AG04450 (cell line): ENCODE measurements at places on chromosomes 11 and 22.

- DNase-seq = no peak
These were observed 62.5 kb upstream of the SUSD2 start for GRCh38 chr22:24118689-24119384.

DNA sequence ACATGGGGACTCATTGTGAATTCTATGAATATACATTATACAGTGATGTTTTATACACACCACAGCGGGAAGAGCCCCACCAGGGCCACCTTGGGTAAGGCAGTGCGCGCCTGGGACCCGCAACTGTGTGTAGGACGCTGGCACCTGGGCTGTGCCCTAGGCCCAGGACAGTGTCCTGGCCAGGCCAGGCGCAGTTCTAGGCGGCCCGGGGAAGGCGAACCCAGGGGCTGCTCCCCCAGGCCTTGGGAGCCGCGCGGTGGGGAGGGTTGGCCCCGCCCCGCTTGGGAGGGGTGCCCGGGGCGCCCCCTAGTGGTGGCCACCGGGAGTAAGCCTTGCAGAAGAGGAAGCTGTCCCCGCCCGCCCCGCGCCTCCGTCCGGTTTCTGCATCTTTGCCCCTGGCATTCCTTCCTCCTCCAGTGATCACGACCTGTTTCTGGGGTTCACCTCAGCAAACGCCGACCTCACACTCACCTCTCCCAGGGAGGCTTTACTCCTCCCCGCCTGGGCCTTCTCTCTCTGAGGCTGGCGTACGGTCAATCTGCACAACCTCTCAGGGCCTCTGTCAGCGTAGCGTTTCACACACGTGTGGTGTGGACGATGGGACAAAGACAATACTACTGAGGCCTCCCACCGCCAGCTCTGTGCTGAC, 9.5 kb upstream of the EHD1 start:
- DNase-seq = no peak

DNA sequence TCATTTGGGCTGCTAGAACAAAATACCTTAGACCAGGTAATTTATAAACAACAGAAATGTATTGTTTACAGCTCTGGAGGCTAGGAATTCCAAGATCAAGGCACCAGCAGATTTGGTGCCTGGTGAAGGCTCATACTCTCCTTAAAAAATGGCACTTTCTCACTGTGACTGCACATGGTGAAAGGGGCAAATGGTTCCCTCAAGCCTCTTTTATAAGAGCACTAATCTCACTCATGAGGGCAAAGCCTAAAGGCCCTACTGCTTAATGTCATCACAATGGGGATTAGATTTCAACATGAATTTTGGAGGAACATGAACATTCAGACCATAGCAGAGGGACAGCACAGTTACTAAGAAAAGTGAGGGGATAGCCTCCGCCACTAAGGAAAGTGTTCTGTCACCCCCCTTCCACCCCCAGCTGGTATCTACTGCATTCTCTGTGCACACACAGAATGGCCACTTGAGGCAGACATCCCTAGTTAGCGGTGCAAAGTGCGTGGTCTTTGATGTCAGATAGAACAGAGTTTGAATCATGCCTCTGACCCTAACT, 47.2 kb upstream of the CEP295 start:
- DNase-seq = no peak

DNA sequence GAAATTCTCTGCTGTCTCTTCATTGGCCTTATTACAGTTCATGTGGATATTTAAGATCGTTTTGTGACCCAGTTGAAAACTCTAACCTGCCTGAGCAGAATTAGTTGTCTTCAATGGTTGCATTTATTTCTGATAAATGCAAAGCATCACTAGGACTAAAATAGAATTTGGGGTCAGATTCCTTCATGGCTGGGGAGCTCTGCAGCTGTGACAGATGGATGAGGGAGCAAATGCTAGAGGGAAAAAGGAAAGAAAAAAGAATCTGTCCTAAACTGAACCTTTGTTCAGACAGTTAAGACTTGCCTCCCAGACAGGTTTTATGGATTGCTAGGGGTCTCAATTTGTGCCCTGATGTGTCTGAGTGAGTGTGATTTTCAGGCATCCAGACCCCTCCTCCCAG, 113.0 kb downstream of the SYT9 start:
- DNase-seq = no peak

DNA sequence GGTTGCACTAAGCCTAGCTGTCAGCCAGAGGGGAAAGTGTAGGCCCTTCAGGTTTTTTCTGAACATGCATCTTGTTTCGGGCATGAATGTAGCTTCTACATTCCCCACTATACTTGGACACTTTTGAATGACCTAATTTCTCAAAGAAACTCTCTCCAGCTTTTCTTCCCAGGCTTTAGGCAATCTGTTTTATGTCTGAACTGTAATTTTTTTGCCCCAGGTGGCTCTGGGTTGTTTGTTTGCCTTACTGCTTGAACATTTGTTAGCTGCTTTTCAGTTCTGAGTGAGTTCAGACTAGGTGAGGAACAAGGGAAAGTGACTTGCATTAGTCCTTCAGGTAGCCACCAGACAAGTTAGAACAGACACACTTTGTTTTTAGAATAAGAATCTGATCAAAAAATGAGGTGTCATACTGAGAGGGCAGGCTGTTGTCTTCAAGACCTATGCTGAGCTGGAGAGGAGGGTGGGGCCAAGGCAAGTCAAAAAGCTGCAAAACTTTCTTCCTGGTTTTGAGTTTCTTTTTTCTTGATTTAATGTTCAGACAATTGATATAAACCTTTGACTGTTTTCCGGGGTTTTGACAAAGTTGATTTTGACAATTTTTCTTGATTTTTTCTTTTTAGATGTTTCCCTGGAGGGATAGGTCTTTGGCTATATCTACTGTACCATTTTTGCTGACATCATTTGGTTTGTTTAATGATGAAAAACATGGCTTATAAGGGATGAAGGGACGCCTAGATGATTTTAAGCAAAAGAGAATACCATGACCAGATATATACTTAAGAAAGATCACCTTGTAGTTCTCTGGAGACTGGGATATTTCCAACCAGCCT, 182.8 kb downstream of the WNT11 start:
- no peak for DNase-seq

- DNase-seq = no peak
These were observed at the start of gene SLC15A3 for GRCh38 chr11:60951904-60952741. Gene SLC15A3 (minus strand): TSS chr11:60952176. CDS start chr11:60951551, 625 bp downstream.

GRCh38 chr11:44747316-44747715, 20.6 kb downstream of the TSPAN18 start:
- DNase-seq = no peak

DNA sequence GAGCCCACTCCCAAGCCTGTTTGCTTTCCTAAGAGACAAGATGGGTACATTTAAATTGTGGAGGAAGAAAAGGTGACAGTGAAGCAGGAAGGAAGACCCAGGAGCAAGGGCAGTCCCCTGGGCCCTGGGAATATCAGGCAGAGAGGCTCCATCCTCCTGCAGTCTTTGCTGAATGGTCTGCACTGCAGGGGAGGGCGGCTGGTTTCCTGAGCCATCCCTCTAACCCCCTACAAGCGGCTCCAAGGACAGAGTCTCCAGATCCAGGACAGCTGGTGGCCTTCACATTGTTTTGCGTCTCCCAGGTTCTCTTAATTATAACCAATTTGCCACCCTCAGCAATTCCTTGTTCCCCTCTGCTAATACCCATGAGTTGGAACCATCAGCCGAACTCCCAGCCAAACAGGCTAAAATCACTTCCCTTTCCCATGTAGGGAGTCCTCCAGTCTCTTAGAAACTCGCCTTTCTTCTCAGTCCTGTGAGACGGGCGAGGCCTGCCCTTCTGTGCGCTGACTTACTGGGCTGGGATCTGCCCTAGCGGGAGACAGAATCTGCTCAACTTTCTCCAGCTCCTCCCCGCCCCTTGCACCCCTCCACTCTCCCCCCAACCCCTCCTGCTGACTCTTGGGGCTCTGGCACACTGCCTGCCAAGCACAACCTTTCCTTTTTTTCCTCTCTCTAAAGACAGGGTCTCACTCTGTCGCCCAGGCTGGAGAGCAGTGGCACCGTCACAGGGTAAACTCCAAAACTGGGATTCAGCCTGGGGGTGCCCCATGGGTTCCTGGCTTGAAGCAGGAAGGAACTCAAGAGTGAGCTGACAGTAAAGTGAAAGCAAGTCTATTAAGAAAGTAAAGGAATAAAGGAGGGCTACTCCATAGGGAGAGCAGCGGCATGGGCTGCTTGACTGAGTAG, 53.4 kb upstream of the EMID1 start:
- DNase-seq = no peak

DNA sequence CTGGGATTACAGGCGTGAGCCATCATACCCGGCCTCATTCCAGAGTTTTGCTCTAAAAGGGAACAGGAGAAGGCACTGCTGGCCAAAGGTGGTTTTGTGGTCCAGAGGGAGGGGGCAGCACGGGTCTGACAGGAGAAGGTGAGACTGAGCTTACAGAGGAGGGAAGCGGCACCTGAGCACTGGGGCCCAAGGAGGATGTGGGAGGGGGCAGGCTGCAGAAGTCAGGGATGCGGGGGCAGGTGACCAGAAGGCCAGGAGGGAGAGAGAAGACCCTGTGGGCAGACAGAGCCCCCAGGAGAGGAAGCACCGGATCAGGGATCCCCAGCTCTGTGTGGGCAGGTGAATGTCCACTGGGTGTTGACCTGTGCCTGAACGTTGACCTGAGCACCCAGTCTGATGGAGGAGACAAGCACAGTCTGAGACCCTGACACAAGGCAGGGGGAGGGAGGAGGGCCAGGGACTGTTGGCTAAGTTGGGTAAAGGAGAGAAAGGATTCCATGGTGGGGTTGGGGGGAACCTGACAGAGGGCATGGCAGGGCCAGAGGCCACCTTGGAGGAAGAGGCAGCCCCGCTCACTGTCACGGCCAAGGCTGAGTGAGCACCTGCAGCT, 12.0 kb upstream of the PRR5 start:
- no peak for DNase-seq

GRCh38 chr11:60841797-60842667, at the start of gene CCDC86:
Gene CCDC86 (plus strand): TSS chr11:60842113. CDS start chr11:60842125, 12 bp downstream.
- peak; percentile 91 for DNase-seq

DNA sequence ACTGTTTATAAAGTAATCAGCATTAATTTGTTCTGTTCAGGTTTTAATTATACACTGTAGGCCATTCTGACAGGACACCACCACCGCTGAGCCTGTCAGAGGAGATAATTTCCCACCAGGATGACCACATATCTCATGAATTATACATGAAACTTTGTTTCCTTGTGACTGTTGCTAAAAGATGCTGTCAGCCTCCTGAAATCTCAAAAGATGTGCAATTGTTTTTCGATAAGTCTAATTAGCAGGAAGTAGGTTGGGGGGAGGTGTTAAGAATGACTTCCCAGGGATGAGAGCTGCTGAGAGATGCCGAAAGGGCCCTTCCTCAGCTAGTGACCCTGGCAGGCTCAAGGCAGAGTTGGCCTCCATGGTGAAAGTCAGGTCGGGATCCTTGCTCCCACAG, 485.4 kb downstream of the SOX6 start:
- DNase-seq = no peak

GRCh38 chr11:79151396-79151795, 289.4 kb downstream of the TENM4 start:
- no peak for DNase-seq

DNA sequence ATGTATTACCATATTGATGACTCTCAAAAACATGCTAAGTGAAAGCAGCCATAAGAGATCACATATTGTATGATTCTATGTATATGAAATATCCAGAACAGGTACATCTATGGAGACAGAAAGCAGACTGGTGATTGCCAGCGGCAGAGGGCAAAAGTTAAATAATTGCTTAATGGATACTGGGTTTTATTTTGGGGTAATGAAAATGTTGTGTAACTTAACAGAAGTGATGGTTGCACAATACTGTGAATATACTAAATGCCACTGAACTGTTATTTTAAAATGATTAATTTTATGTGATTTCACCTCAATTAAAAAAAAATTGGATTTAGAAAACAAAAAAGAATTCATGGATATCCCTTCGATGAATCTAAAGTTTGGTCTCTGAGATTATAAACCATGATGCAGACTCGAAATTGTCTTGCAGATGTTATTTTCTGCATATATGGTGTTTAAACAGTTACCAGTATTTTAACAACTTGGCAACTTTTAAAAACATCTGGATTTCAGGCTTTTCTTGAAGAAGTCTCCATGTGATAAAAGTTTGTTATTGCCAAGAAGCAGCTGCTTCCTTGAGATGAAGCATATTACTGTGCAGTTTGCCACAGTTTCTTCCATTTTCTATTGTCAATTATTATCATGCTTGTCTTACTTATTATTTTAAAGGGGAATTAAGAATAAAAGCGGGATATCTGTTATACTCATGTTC, 38.1 kb downstream of the LARGE2 start:
- no peak for DNase-seq

- DNase-seq = no peak
These were observed 39.0 kb downstream of the DDX10 start for GRCh38 chr11:108703916-108704315.

DNA sequence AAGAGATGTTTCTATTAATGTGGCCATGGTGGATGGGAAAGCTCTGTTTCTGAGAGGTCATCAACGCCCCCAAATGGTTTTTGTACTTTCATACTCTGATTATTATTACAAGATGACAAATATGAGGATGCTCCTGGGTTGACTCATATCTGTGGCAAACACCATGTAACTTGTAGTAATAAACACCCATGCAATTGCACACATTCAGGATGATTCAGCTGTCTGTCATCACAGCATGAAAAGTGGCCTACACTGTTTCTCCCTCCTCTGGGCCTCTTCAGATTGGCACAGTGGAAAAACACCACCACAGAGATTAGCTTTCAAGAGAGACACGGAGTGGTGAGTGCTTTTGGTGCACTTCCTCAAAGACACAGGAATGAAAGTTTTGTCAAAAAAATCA, 85.4 kb downstream of the MTNR1B start:
- DNase-seq = peak; percentile 91

- no peak for DNase-seq
These were observed 18.4 kb downstream of the NEAT1 start for GRCh38 chr11:65440831-65441499.

DNA sequence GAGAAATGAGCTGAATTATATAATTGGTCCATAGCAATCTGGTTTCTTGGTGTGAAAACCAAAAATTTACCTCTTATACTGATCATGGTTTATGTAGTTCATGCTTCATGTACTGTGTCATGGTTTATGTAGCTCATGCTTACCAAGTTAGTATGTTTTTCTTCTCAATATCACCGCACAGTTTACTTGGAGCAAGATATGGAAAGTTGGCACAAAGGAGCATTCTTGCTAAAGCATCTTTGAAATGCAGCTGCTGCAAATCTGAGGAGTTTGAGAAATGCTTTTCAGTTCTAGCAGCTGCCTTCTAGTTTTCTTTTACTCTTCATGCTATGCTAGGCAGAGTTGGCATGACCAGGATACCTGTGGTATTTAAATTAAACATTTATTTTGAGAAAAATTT, 4.5 kb downstream of the OR10G7 start:
- no peak for DNase-seq

GRCh38 chr22:49369726-49370626, 457.7 kb downstream of the BRD1 start:
- DNase-seq = no peak

DNA sequence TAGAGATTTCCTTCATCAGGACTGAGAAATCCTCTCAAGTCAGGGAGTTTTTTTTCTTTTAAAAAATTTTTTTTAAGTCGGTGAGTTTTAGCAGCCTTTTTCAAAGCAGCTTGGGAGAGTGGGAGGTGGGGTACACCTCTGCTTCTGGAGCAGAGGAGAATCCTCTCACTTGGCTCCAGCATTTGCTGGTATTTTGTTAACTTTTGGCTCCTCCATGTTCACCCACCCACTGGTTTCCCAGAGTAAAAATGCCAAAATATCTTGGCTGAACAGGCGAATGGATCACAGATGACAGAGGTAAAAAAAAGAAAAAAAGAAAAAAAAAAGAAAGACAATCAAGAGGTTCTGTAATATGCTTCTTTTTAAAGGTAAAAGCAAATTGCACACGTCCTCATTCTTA, 68.0 kb downstream of the GAB2 start:
- no peak for DNase-seq

GRCh38 chr22:21837248-21837979, 30.0 kb downstream of the MAPK1 start:
- peak; percentile 73 for DNase-seq
